ENCODE measurements at places on chromosomes 3 and 15.
A peak's percentile ranks its signal among the peaks of the same experiment; 100 is the strongest.

- DNase-seq: no peak
Observed at GRCh38 chr3:154242766-154243165, 81.5 kb downstream of the DHX36 start.

DNA sequence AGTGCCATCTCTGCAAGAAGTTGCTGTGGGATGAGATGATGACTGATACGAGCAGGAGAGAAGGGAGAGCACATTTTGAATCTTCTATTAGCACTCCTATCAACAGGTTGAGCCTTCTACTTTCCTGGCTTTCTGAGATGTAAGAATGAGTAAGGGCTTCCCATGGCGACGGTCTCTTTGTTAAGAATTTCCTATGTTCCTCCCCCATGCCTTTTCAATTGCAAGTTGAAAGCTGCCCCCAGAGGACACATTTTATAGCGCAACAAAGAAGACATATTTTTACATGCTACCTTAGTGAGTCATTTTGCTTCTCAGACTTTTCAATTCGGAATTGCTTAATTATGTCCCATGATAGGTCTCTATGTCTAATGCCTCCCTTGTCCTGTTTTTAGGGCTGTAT lies 71.3 kb upstream of the LRTM1 start:
- DNase-seq: no peak

DNA sequence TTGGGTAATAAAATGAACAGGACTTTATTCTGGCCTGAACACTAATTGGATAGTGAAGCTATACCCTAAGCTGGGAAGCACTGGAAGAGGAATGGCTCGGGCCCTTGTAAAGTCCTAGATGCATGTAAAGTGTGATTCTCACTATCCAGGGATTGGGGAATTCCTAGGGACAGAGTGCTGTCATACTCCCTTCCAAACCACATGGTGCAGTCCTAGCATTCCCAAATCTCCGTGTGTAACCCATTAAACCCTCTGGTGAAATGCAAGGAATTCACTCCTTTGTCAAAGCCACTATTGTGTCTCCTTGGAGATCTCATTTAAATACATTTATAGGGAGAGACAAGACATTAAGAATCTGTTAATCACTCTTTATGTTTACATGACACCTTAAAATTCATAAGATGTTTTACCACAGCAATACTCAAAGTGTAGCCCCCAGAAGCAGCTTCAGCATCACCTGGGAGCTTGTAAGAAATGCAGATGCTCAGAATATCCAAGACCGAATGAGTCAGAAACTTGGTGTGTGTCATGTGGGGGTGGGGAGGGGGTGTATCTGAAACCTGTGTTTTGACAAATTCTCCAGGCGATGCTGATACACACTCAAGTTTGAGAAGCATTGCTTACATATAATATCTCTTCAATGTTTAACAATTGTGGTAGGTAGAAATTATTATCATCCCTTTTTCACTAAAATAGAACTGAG lies 121.8 kb upstream of the NPHP3 start:
- DNase-seq: no peak

GRCh38 chr15:77033417-77033728 lies 37.5 kb downstream of the TSPAN3 start:
- DNase-seq: no peak

- DNase-seq: no peak
Observed at GRCh38 chr3:112856537-112856936, 9.9 kb upstream of the CD200R1L start.

- DNase-seq: no peak
Observed at GRCh38 chr3:194203482-194204041, 67.6 kb downstream of the HES1 start.

DNA sequence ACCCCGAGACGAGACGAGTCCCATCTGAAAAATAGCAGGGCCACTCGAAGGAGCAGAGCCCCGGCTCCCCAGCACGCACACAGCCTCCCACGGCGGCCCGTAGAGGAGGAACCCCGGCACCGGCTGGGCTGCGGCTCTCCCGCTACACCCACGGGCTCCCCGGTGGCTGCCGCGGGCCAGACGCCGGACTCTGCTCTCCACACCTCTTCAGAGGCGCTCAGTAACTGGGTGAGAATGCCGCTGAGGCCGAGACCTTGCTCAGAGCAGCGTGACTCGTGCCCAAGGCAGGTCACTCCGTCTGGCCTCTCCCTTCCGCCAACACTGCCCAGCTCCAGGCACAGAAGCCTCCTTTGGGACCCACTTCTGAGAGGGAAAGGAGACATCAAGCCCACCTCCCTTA lies 34.4 kb downstream of the TNK2 start:
- DNase-seq: no peak

- DNase-seq: no peak
Observed at GRCh38 chr15:39555885-39556284, 25.0 kb upstream of the THBS1 start.

GRCh38 chr3:150607267-150608065 lies 4.3 kb downstream of the SELENOT start:
- DNase-seq: no peak

- DNase-seq: no peak
Observed at GRCh38 chr3:4589475-4590097, 96.4 kb downstream of the ITPR1 start.

DNA sequence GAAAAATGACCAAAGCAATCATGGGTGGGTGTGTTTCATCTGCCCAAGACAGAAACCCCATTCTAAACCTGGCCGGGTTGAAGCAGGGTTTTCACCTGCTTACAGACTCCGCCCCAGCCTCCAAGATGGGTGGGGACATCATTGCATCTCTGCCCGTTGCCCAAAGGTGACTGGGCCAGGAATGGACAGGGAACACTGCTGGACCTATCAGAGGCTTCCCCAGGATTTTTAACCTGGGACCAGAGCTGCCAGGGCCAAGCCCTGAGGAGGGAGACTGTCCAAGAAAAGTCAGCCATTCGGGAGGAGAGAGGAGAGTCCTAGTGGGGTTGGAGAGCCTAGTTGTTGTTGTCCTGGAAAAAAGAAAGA lies 109.7 kb upstream of the ALDH1A3 start:
- DNase-seq: no peak

GRCh38 chr15:38538328-38539007 lies 26.1 kb downstream of the RASGRP1 start:
- no peak for DNase-seq

GRCh38 chr15:67051088-67052045 lies 14.0 kb upstream of the SMAD3 start:
- DNase-seq: peak; percentile 63

DNA sequence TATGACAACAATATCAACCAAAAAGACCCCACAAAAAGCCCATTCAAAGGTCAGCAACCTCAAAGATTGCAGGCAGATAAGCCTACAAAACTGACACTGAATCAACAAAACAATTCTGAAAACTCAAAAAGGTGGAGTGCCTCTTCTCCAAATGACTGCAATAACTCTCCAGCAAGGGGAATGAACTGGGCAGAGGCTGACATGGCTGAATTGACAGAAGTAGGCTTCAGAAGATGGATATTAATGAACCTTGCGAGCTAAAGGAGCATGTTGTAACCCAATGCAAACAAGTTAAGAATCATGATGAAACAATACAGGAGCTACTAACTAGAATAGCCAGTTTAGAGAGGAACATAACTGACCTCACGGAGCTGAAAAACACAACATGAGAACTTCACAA lies 20.4 kb upstream of the SLC25A38 start:
- DNase-seq: no peak
